ENCODE measurements at places on chromosomes 13 and 19.

DNA sequence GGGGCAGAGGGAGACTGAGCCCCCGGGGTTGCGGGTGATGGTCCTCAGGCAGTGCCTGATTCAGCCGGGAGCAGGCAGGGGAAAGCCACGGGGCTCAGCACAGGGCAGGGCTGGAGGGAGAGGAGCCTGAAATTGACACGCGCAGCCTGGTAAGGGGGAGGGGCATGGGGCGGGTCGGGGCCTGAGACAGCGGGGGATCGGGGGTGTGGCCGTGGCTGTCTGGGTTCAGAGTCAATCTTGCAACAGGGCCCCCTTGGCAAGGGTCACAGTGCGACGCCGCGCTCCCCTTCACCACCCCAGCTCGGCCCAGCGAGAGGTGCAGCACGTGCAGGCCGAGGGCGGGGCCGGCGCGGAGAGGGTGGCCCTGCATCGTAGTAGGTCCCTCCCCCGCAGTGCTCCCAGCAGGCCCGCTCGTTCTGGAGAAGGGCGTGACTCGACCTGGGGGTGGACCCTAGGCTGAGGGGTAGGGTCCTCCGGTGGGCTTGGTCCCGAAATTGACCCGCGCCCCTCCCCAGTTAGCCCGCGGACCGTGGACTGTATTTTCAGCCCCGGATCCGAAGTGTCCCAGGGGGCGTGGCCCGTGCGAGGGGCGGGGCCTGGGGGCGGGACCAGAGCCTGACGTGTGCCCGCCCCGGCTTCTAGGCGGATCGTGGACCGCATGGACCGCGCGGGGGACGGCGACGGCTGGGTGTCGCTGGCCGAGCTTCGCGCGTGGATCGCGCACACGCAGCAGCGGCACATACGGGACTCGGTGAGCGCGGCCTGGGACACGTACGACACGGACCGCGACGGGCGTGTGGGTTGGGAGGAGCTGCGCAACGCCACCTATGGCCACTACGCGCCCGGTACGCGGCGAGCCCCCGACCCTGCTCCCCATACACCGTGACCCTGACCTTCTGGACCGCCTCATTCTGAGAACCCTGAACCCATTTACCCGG, 6.0 kb downstream of the RCN3 start:
- peak; percentile 92 for DNase-seq

DNA sequence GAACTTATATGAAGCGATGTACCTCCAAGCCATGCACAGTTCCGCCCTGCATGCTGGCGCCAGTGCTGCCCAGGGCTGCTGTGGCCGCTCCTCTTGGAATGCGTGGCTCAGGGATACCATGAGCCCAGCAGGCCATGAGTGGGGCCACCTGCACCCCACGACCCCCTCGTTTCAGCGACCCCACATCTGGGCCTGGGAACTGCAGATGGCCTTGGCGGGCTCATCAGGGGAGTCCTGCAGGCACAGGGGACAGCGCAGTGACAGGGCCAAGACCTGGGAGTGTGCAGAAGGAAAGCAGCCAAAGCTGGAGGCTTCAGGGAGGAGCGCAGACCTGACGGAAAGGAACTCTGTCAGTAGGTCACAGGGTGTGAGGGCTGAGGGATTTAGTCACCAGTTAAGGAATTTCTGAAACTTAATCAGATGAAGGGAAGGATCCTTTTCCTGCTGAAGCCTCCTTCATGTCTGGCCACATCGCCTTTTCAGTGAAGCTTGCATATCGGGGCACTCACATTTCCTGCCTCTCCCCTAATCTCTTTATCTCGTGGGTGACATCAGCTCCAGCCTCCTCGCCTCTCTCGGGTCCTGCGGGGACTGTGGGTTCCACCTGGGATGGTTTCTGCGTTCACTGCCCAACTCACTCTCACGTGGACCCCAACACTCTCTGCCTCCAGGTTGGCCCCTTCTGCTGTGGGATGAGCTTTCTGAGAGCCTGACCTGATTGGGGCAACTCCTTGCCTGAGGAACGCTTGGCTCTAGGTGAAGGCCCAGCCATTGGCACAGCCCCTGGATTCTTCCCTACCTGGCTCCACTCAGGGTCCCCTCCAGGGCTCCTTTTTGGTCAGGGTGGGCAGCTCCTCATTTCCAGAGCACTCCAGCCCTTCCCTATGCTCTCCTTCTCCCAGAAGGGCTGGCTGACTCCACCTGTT, 123.5 kb downstream of the CRYL1 start:
- no peak for DNase-seq

GRCh38 chr19:19134687-19135158, 3.6 kb downstream of the TMEM161A start:
- DNase-seq, result peak; percentile 54

- no peak for DNase-seq
These were observed 4.9 kb downstream of the AP2A1 start for GRCh38 chr19:49771674-49772139.

DNA sequence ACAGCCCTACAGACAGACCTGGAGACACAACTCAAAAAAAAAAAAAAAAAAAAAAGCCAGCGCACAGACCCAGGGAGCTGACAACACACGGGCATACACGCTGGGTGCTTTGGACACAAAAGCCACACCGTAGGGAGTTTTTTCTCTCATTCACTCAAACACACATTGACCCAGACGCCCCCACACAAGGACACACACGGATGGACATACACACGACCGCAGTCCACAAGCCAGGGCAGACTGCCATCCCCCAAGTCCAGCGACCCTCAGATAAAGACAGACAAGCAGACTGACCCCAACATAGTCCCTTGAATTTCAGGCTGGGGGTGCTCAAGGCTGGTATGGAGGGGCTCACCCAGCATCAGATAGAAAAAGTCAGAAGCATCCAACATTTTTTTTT, 12.0 kb upstream of the TUBB4A start:
- no peak for DNase-seq

GRCh38 chr19:3034656-3035541, 5.8 kb upstream of the TLE2 start:
- DNase-seq, result no peak

DNA sequence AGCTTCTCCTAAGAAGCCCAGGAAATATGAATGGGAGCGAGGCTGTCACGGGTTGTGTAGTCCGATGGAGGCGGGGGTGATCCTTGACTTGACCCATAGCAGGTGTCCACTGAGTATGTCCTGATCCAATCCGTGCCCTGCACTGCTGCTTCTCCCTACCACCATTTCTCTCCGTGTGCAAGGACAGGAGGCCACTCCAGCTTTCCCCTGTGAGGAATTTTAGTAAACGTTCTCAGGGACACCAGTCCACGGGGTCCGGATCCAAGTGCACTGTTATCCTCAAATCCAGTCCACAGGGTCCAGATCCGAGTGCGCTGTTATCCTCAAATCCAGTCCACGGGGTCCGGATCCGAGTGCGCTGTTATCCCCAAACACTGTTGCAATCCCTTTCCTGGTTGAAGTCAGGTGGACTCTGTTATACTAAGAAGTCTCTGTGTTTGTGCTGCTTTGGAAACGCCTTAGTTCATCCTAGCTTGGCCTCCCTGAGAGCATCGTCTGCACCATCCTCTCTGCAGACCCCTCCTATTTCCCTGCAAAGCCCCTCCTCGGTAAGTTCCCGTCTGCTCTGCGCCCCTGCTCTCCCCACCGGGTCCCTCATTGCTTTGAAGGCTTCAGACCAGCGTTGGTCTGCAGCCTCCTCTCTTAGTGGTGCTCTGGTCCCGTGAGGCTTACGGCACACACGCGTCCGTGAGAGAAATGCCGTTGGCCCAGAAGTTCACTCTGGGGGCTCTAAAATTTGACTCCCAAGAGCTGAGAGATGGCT, 303.5 kb downstream of the TEX29 start:
- DNase-seq, result no peak

DNA sequence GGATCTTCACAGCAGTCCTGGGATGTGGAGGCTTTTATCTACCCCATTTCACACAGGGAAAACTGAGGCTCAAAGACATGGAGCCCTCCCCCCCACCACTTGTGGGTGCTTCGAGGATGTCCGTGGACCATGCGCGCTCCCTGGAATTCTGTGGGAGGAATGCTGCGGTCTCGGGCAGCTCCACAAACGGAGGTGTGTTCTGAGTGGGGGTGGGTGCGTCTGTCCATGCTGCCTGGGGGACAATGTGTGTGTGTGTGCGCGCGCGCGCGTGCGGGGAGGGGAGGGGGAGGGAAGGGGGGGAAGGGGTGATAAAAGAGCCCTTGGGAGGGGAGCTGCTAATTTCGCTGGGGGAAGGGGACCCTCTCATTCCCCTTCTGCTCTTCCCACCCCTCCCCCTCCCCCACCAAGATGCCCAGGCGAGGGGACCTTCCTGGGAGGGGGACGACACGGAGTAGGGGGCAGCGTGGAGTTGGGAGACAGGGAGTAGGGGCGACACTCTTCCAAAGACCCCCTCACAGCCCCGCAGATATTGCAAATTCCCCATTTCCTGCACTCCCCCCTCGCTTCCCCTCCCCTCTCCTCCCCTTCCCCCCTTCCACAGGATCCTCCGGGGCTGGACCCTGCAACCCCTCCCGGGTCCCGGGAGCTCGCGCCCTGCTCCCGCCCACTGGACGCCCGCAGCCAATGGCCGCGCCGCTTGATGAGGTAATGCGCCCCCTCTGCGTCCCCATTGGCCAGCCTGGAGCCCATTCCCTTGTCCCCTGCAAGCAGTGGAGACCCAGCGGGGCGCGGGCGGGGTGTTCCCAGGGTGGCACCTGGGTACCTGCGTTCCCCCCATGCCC, 18.9 kb upstream of the ZNRF4 start:
- peak; percentile 90 for DNase-seq

DNA sequence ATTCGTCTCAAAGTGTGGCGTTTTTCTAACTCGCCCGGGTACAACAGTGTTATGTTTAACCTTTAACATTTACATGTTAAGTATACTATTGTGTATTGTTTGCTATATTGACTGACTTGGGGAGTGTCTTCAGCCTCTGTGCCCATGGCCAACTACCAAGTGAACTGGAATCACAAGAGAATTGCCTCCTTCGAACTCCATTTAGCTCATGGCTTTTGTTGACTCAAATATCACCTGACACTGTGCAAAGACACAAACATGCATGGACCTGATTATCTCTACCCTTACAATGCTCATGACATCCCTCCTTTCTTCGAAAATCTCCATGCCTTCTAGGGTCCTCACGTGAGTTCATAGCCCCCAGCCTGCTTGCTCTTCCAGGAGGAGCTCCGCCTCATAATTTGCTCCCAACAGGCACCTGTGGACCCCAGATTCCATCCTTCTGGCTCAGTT, 704 bp downstream of the ZNF814 start:
- DNase-seq, result no peak

DNA sequence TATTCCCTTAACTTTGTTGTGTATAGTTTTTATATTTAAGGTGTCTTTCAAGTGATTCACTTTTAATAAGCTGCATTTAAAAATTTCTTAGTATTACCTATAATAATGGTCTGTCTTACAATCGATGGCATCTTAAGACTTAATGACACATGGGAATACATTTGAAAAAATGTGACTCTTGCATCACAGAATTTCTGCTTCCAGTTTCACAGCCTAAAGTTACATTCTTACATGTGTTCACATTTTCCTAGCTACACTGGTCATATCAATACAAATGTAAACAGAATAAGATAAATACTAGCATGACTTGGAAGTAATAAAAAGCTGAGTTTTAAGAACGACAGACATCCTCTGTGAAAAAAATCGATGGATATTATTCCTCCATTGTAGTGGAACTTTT, 1597.1 kb upstream of the MIR17HG start:
- DNase-seq, result no peak

DNA sequence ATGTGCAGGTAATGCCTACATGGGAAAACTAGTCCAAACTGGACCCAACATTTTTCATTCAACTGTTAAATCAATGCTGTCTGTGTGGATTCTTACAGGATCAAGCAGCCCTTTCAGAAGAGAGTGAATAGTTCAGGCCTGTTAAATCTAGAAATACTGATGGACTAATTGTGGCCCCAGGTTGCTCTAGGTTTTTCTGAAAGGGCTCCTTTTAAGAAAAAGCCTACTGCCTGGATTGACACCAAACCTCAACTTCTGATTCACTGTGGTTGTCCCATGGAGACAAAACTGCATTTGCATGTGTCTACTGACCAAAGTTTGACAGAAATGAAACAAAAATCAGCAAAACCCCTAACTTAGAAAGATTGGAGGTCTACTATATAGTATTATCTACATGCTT, 437.0 kb downstream of the KLF12 start:
- DNase-seq, result no peak

GRCh38 chr19:57830071-57830602, at the start of gene ZNF587B:
TSS of gene ZNF587B (plus strand) at chr19:57830299. CDS start at chr19:57830529, 230 bp downstream.
- DNase-seq, result peak; percentile 88

- DNase-seq, result no peak
These were observed 43.5 kb downstream of the ATP8A2 start for GRCh38 chr13:25415241-25415640.

- DNase-seq, result peak; percentile 56
These were observed 10.8 kb upstream of the PDCD5 start for GRCh38 chr19:32570081-32570785.

DNA sequence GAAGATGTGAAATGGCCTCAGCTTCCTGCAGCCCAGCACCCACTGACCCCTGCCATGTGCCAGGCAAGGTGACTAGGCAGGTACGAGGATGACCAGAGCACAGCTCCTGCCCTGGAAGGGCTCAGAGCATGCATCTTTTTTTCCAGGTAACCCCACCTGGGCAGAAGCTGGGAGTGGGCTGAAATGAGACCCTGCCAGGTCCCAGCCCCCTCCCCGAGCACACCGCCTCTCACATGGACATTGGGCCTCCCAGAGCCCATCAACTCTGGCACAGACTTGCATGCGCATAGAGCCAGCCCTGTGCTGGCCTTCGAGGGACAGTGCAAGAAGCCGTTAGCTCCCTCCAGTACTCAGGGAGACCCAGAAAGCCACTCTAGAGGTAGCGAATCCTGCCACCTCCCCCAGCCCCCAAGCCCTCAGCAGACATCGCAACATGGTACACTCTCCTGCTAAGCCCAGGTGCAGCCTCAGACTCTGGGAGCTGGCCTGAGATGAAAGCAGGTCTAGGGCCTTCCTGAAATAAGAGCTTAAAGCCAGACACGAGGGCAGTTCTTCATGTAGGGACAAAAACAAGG, 8.9 kb upstream of the VSTM2B start:
- no peak for DNase-seq

DNA sequence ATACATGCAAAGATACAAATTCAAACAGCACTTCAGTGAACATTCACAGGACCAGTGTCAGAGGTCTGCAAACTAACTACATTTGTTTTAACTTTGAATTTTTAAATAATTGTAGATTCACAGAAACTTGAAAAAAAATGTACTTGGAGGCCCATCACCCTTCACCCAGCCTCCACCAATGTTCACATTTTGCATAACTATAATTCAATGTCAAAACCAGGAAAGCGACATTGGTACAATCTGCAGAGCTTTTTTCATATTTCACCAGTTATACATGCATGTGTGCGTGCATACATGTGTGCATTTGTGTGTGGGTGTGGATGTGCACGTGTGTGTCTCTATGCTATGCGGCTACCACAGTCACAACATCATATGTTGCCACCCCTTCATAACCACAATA, 18.9 kb downstream of the CEACAM3 start:
- no peak for DNase-seq

GRCh38 chr13:109235901-109236300, 550.5 kb downstream of the IRS2 start:
- DNase-seq, result no peak

GRCh38 chr13:77502104-77502720, 33.3 kb upstream of the SCEL start:
- no peak for DNase-seq
